ENCODE measurements at places on chromosomes 16 and 17.
A peak's percentile ranks its signal among the peaks of the same experiment; 100 is the strongest.

DNA sequence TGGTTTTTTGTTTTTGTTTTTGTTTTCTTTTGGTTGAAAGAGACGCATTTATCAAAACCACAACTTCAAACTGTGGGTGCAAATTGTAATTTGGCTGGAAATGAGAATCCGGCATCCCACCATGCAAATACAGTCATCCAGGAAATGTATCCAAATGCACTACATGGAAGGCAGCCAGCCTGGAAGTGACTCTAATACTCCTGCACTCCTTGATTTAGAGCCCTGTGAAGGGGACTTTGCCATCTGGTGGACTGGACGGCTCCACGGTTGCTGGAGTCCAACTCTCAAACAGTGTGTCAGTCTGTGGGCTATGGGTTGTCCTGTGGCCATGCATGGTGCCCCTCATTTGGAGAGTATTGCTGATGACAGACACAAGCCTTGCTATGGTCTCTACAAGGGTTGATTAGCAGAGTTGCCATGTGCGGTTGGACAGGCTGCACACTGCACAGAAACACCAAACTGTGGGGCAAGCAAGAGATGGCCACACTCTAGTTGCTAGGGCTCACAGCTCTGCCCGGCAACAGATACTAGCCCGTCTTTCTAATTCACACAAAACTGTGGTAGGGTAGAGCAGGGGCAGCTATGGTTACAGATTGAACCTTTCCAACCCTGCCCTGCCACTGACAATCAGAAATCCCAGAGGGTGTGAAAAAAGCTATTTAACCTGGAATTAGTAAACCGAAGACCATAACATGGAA is 62.4 kb downstream of the VAT1L start:
- DNase-seq, result no peak

DNA sequence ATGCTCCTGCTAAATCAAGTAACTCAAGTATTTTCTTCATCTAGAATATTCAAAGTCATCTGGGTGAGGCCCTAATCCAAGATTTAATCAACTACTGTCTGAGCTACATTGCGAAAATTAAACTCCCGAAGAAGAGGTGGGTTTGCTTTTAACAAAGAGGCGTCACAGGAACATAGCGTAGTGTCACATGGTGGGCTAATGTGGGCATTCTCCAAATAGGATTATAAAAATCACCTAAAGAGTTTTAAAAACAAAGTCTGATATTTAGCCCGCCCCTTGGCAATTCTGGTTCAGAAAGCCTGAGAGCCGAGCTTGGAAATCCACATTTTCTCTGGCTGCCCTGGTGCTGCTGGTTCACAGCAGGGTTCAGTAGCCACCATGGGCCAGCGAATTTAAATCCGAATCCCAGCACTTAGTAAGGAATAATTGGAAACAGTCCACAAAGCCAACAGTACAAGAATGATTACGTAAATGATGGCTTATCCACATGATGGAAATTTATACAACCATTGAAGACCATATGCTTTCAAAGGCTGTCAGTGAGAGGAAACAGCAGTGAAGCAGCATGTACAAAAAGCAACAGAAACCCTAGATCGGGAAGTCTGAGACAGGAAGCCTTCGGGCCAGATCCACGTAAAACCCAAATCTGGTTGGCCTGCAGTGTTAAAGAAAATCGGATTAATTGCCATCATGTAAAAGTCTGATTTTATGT is 8.8 kb downstream of the PMM2 start:
- no peak for DNase-seq

GRCh38 chr17:2710071-2710802 is 1.3 kb downstream of the CLUH start:
- DNase-seq, result no peak

- no peak for DNase-seq
Measured at GRCh38 chr17:48012151-48012520, 25.5 kb downstream of the COPZ2 start.

DNA sequence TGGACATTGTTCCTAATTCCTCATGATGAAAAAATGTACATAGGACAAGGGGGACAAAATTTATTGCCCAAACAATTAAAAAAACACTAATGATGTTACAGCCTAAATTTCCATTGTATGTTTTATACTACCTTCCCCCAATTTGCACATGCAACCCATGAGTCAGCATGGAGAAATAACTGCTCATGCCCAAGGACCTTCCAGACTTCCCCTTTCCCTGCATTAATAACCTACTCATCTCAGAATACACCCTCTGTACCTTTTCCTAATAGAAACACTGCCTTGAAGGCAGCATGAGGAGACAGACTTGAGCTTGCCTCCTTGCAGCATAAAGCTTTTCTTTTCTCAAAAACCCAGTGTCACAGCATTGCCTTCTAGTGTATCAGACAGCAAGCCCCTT is 2402.8 kb downstream of the TP53TG3F start:
- peak; percentile 47 for DNase-seq

GRCh38 chr17:8047769-8048110 is 8.9 kb downstream of the ALOX15B start:
- no peak for DNase-seq

DNA sequence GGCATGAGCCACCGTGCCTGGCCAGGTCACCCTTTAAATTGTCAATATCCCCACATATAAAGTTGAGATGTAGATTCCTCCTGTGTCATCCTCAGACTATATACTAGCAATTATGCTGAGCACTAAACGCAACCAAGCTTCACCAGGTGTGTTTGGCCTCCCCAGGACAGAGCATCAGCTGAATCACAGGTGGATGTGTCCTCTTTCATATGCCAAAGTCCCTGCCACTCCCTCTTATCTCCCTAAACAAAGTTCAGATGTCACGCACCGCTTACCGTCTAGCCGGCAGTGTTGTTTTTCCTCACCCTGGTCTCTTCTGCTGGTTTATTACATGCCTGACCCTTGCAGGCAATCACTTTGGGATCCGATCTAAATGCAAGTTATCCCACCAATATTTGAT is 43.8 kb upstream of the ARHGAP44 start:
- no peak for DNase-seq

- DNase-seq, result no peak
Measured at GRCh38 chr16:75476817-75477216, 12.3 kb upstream of the TMEM170A start.

DNA sequence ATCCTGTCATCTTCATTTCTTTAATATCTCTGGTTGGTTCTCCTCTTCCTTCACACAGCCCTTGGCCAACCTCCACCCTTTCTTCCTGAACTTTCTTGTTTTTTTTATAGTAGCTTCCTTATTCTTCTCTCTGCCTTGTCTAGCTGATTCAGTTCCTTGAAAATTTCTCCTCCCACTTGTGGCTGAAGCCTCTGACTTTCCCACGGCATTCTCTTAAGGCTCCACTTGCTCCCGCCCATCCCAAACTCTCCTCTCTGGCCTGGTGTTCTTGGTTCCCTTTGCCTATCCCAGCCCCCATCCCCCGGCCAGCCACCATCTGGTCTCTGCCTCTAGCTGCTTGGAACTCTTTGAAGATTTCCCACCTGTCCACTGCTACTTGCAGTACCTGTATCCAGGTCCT is 29.1 kb downstream of the NLRP1 start:
- no peak for DNase-seq

GRCh38 chr16:30122604-30123160 is 338 bp downstream of the MAPK3 start:
- no peak for DNase-seq

- no peak for DNase-seq
Measured at GRCh38 chr17:8904201-8904600, 36.7 kb upstream of the PIK3R6 start.

DNA sequence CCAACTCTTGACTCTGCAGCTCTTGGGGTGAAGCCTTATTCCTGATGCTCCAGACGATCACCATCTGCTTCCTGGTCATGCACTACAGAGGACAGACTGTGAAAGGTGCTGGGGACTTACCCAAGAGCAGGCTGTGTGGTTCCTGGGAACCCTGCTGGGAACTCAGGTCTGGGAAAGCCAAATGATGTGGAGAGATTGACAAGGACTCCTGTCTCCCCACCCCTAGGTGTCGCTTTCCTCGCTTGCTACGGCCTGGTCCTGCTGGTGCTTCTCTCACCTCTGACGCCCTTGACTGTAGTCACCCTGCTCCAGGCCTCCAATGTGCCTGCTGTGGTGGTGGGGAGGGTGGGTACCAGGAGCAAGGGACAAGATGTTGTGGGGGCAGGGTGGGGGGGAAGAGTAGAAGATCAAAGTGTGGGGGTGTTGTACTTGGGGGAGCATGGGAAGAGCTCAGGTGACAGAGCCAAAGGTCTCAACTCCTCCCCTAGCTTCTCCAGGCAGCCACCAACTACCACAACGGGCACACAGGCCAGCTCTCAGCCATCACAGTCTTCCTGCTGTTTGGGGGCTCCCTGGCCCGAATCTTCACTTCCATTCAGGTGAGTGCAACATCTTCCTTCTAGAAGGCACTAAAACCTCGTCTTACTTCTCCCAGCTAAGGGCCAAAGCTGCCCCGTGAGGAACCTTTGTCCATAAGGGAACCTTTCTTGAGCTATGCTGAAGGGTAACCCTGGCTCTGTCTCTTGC is 3.0 kb downstream of the SOX15 start:
- DNase-seq, result no peak

GRCh38 chr17:57612202-57613071 is 132.7 kb downstream of the CCDC182 start:
- no peak for DNase-seq

DNA sequence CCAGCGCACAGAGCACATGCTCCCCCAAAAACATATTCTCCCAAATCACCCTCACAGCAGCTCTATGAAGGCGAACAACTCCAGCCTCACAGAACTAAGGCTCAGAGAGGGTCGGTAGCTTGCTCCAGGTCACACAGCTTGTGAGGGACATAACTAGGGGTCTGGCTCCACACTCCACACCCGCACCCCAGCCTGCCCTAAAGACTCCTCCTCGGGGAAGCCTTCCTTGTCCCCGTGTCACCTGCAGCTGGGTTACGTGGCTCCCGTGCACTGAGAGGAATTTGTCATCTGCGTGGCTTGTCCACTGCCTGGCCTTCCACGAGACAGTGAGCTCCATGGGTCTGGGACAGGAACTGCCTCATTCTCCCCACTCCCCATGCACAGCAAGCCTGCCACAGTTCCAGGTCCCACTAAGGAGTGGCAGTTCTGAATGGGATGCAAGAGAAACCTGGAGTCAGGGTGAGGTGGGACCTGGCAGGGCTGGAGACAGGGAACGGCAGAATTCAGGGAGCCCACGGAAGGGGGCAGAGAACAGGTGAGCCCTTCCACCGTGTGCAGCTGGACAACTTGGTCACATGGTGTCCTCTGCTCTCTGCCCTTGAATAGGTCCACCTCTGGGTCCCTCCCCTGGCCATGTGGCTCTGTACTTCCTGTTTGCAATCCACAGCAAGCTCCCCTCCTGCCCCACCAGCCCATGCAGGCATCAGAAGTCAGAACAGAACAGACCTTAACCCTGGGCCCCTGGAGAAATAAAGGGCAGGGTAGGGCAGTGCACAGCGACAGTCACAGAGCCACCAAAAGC is 27.4 kb downstream of the TNFRSF13B start:
- no peak for DNase-seq

DNA sequence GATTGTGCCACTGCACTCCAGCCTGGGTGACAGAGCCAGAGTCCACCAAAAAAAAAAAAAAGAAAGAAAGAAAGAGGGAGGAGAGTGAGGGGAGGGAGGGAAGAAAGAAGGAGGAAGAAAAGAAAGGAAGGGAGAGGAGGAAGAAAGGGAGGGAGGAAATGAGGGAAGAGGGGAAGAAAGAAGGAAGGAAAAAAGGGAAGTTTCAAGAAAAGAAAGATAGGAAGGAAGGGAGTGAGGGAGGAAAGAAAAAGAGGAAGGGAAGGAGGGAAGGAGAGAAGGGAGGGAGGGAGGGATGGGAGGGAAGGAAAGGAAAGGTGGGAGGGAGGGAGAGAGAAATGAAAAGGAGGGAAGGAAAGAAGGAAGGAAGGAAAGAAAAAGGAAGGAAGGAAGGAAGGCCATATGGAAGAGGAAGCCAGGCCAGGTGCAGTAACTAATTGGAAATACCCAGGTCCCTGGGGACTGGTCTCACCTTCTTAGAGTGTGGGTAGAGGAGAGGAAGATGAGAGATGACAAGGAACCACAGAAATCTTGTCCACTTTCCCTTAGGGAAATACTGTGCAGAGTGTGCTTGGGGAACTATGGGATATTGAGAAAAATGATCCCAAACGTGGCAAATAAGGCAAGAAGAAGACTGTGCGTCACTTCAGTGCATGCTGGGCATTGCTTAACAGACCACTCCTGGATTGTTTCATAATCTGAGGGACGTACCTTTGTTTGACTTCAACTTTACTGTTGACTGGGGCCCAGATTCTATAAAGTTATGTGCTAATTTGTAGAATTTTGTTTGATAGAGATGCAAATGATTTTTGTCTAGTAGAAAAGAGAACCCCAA is 15.1 kb upstream of the CSNK2A2 start:
- DNase-seq, result no peak

DNA sequence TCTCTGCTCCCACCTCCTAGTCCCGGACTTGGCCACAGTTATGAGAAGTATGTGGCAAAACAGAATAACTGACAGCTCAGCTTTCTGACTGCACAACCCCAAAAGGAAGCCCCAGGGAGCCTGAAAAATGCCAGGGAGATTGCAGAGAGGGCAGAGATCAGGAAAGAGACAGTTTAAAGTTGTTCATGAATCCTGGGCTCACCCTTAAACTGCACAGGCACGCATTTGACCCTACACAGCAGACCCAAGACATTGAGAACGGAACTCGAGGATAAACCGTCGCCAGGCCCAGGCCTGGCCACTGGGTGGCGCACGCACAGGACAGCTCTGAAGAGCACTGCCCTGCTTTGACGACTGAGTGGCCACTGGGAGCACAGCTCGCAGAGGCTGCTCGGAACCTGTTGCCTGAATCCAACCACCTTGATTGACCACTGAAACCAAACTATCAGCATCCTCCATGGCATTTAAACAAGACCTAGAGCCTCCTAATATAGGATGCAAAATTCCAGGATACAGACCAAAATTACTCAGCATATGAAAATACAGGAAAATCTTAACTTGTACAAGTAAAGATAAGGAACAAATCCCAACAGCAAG is 114.0 kb downstream of the C16orf95 start:
- peak; percentile 62 for DNase-seq

DNA sequence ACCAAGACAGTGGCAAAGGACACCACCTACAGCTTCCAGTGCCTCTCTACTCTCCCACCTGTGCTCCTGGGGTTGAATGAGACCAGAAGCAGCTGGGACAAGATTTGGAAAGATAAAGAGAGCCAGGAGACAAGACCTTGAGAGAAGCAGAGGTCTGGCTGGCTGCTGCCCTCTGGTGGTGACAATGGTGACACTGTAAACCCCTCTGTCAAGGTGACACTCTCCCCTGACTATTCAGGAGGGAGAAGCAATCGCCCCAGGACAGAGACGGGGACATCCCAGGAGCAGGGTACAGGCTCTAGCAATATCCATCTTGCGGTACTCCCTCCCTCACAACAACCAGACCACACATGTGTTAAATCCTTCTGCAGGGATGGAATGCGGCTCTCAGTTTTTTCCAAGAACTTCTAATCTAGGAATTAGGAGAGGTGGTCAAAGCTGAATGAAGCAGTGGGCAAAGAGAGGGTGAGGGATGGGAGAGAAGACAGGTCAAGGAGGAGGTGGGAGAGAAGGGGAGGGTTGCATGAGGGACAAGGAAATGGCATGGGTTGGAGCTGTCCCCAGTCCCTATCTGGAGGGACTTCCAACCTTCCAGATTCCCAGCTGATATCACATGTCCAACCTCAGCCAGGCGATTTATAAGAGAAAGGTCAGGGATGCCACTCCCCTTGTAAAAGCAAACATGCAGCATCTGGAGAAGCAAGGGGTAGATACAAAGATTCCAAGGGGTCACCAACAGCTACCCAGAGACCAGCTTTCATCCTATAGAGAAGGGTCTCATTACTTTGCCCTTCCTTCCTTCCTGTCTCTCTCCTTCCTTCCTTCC is 2.9 kb downstream of the PHOSPHO1 start:
- DNase-seq, result peak; percentile 58

- DNase-seq, result no peak
Measured at GRCh38 chr17:76582660-76583059, 3.0 kb downstream of the ST6GALNAC2 start.
